Stimulated activated CD4-positive, alpha-beta T cell treated with anti-CD3 and anti-CD28 coated beads, Interleukin-1b, Interleukin-23, amount 100 ng/mL, for 1 hour (primary cell): ENCODE measurements at places on chromosomes 16 and 17.
A peak's percentile ranks its signal among the peaks of the same experiment; 100 is the strongest.

- no peak for DNase-seq
Measured at GRCh38 chr16:85519540-85520231, 93.4 kb upstream of the GSE1 start.

GRCh38 chr17:38879878-38880665, 10.2 kb downstream of the LASP1 start:
- no peak for DNase-seq

DNA sequence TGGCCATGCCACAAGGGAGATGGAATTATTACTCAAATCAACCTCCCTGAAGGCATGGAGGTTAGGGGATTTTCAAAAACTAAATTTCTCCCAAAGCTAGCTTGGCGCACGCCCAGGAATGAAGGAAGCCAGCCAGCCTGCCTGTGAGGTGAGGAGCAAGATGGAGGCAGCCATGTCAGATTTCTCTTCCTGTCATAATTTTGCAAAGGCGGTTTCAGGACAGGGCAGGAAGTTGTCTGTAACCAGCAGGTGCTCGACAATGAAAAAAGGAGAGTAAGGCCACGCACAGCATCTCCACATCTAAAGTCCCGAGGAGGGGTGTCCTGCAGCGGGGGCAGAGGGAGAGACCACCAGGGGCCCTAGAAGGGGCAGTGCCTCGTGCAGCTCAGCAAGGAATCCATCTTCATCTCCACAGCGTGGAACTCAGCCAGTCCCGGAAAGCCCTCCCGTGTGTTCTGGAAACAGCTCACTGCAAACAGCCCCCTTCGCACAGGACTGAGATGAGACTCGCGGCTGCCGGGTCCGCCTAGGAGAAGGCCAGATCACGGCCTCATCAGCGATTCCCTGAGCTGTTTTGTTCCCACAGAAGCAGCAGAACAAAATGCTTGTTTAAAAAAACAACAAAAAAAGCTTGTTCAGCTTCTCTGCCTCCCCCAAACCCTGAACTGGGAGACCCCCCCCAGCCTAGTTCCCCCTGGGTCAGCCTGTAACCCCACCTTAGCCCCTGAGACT, 47.8 kb downstream of the SLC7A5 start:
- no peak for DNase-seq

DNA sequence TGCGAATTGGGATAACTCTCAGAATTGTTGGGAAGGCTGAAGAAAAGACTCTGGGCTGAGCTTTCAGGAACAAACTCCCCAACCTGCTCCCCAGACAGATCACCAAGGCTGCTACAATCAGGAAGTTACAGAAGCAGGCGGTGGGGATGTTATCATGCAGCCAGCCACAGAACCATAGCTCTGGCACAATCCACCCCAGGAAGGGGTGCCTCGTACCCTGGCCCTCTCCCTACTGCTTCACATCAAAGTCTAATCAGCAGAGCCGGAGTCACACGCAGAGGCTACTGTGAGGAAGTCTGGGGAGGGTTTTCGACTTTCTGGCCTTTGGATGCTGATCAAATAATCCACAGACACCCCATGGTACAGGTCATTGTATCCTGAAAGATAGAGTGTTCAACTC, 86.8 kb downstream of the NTN1 start:
- DNase-seq = no peak

DNA sequence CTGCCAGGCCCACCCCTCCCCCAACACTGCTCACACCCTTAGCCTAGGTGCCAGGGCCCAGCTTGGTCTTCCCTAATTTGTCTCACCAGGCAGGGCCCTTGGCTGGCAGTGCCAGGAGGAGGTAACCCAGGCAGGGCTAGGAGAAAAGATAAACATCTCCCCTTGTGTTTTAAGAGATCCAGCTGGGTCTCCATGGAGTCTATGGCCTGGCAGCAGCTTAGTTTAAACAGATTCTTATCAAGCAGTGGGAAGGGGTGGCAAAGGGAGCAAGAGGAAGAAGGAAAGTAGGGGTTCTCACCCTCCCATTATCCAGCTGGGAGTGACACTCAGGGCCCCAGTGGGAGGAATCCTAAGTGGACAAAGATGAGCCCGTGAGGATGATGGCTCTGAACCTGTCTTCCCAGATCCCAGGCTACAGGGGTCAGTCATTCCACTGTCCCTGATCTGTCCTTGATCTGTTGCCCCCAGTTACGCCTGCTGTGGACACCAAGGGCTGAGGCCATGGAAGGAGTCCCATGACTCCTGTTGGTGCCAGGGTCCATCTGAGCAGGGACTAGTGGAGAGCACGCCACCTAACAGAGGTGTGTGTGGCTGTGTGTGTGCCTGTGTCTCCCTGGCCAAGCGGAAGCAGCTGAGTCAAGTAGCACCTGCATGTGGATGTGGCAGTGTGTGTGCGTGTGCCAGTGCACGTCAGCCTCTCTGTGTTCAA, 47.4 kb upstream of the MEIOC start:
- DNase-seq = no peak

DNA sequence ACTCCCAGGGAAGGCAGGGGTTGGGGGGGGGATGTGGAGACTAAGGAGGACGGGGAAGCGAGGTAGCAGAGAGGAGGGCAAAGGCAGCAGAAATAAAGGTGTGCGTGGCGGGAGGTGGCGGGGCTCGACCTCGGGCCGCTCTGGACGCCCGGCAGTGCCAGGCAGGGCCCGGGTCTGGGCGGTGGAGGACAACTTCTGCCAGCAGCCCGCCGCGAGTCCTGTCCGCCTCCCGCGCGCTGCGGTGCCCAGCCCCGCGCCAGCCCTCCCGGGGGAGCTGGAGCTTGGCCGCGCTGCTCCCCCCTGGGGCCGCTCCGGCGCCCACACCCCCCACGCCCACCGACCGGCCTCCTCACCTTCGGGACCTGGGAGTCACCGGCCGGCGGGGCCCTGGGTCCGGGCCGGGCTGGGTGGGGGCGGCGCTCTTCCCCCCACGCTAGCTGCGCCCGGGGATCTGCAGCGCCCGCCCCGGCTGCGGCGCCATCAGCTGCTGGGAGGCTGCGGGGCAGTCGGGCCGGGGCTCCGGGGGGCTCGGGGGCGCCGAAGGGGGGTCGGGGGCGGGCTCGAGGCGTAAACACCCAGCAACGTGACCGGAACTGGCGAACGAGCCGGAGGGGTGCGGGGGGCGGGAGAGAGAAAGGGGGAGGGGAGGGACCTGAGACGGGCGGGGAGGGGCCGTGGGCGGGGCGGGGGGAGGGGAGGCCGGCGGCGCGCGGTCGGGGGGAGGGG, at the start of gene CCDC92B:
TSS of gene CCDC92B (minus strand) at position 595 of the 726 bp plus-strand sequence. CDS start 14,507 bp downstream, outside the sequence.
- no peak for DNase-seq

DNA sequence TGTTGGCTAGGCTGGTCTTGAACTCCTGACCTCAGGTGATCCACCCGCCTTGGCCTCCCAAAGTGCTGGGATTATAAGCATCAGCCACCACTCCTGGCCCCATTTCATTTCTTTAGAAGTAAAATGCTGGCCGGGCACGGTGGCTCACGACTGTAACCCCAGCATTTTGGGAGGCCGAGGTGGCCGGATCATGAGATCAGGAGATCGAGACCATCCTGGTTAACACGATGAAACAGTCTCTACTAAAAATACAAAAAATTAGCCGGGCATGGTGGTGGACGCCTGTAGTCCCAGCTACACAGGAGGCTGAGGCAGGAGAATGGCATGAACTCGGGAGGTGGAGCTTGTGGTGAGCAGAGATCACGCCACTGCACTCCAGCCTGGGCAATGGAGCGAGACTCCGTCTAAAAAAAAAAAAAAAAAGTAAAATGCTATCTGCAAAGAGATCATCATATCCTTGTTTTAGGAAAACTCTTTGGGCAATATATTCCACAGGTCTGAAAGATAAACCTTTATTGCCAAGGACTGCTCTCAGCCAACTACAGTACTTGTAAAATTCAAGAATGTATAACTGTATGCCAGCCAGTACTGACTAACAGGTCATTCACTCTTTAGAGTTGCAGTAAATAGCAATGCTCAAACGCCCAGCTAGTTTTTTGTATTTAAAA, 3.8 kb downstream of the GJC1 start:
- no peak for DNase-seq

DNA sequence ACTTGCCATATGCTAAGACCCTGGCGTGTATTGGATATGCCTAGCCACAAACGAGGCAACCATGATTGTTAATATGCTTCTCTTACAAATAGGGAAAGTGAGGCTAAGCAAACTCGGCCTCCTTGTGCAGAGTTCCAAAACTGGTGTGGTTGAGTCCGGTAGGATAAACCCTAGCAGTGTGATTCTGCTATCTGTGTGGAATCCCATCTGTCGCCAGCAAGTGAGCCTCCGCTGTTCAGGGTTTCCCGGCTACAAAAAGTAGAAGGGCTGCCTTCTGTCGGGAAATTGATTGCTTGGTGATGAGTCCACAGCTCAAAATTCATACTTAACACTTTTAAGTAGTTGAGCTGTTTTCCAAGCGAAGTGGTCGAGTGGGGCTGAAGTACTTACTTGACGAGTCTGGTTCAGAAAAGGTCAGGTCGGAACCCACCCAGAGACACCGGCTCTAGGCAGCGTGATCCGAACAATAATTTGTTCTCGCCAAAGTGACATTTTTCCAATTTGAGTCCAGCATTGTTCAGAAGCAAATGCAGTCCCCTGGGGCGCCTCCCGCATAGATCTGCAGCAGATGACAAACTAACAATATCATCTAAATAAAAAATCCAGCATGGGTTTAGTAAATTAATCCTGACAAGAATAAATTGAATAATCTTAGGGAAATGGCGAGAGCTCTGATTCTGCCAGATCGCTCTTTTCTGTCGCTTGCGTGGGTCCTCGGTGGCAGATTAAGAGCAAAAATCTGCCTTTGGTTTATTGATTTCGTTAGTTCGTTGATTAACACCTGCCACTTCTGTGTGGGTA, 686.7 kb upstream of the RBFOX1 start:
- no peak for DNase-seq

DNA sequence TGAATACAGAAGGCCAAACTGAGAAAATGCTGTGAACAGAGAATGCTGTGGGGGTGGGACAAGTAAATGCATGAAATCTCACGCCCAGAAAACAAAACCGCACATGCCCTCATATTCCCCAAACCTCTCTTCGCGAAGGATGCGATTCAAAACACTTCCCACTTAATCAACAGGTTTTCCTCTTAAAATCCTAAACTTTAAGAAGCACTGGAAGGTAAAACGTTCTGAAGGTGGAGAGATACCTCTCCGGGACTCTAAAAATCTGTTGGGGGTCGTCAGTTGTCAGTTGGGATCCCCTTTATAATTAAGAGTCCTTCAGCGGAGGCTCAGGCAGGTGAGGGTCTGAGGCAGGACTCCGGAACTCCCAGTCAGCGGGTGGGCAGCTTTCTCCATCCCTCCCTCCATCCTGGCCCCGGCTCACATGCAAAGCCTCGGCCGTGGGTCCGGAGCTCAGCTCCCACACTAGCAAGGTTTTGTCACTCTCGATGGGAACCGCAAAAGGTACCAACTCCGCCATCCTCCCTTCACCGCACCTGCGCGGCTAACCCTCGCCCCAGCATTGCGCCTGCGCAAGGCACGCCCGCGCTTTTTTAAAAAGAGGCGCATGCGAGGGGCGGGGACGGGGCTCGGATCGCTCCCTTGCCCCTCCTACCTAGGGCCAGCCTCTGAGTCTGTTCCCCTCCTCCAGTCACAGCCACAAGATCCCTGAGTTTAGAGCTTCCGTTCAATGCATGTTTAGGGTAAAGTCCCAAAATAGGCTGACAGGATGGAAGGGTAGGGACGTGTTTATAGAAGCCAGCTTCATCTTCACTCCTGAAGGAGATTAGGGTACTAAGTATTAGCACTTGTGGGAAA, at the start of gene RDM1:
TSS of gene RDM1 (minus strand) at position 563 of the 855 bp plus-strand sequence. CDS start at position 517, 46 bp downstream.
- DNase-seq = peak; percentile 37

DNA sequence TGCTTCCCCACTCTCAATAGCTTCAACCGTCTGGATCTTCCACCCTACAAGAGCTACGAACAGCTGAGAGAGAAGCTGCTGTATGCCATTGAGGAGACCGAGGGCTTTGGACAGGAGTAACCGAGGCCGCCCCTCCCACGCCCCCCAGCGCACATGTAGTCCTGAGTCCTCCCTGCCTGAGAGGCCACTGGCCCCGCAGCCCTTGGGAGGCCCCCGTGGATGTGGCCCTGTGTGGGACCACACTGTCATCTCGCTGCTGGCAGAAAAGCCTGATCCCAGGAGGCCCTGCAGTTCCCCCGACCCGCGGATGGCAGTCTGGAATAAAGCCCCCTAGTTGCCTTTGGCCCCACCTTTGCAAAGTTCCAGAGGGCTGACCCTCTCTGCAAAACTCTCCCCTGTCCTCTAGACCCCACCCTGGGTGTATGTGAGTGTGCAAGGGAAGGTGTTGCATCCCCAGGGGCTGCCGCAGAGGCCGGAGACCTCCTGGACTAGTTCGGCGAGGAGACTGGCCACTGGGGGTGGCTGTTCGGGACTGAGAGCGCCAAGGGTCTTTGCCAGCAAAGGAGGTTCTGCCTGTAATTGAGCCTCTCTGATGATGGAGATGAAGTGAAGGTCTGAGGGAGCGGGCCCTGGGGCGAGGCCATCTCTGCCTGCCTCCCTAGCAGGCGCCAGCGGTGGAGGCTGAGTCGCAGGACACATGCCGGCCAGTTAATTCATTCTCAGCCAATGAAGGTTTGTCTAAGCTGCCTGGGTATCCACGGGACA, 11.1 kb upstream of the CLEC18A start:
- no peak for DNase-seq

GRCh38 chr16:47073223-47074155, 70.3 kb downstream of the NETO2 start:
- no peak for DNase-seq

- no peak for DNase-seq
Measured at GRCh38 chr17:48725288-48726064, 2.5 kb downstream of the PRAC2 start.

DNA sequence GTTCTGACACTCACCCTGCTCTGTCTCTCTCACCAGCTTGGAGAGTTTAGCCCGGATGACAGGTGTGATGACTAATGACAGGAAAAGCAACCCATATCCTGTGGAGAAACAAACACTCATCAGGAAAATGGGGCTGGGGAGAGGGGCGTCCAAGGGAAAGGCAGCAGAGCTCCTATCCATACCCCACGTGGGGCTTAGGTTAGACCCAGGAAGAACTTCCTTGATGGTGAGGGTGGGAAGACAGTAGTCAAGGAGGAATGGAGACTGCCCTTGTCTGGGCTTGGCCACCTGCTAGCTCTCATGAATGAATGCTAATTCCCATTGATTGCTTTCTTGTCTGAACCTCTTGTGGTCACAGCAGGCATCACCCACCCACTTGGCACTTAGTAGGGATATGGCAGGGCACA, 3.8 kb downstream of the SLC46A1 start:
- no peak for DNase-seq
